ENCODE measurements at places on chromosomes 12 and 14. TPM values are rescaled to one million over a fixed set of nuclear protein-coding genes. Genes with fewer than 3 reads are reported as not detected.

DNA sequence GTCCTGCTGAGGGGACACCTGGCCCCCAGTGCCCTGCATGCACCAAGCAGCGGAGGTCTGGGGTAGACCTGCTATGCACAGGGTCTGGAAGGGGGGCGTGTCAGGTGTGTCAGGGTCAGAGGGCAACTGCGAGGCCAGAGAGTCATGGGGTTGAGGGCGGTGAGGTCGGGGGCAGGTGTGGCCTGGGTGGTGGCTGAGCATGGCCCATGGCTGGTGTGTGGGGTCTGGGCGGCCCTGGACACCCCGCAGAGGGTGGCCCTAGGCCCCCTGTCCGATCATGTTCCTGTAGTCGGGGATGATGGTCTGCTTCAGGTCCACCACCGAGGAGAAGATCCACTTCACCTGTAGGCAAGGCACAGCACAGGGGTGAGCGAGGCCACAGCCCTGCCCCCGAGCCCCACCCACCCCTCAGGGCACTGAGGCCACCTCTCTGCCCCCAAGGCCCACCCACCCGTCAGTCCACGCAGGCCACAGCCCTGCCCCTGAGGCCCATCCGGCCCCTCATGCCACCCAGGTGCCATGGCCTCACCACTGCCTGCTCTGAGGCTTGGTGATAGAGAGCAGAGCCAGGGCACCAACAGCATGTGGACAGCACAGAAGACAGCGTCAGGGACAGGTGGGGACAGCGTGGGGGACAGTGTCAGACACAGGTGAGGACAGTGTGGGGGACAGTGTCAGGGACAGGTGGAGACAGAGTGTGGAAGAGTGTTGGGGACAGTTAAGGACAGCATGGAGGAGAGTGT is 211.3 kb downstream of the TMEM121 start:
- H3K4me1 ChIP-seq: no peaks in the 10 kb centered on the region
- no peak for DNase-seq
- no peak overlapping the region for H3K27ac ChIP-seq

DNA sequence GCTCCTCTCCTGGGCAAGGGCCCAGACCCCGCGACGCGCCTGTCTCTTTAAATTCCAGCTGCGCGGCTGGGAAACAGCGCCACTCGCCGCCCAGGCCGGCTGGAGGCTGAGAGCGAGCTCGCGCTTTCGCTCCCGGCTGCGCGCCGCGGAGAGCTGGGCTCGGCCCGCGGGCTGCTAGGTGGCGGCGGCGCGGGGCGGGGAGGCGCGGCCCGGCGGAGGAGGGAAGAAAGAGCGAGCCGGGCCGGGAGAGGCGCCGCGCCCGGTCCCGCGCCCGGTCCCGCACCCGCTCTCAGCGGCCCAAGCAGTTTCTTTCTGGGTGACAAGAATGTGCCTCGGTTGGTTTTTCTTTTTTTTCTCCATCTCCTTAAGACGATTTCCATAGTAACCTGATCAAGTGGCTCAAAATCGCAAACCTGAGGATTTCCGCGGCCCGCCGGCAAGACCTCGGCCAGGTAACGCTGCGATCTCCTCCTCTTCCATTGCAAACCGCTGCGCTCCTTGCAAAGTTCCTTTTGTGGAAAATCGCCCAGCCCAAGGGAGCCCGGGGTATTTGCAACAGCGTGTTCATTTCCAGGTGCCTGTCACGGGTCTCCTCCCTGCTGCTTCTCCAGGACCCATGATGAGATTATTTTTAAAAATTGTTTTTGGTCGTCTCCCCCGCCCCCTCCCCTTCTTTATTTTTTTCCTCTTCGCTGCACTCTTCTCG is 259.5 kb upstream of the E2F7 start:
- H3K27ac ChIP-seq: no peak overlapping the region
- H3K27me3 ChIP-seq: peaks cover 9% of the 10 kb centered on the region
- H3K4me3 ChIP-seq: peak overlapping the region; percentile 79
- peaks cover 3% of the 10 kb centered on the region for H3K4me1 ChIP-seq
- H3K36me3 ChIP-seq: no peaks in the 10 kb centered on the region
- DNase-seq: peak; percentile 58

DNA sequence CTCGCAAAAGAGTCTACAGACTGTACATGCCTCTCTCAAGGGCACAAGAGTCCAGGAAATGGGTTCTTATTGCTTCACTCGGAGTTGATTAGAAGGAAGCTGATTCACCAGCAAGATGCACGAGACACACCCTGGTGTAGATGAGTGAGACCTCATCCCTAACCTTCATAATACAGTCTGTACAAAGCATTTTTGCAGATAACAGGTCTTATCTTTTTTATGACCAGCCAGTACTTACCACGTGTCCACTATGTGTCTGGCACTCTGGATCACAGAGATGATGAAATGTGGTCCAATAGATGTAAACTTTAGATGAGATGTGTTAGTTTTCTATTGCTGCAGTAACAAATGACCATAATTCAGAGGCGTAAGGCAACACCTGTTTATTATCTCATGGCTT is 53.4 kb upstream of the PWP1 start:
- no peaks in the 10 kb centered on the region for H3K4me1 ChIP-seq
- no peaks in the 10 kb centered on the region for H3K36me3 ChIP-seq
- no peak for DNase-seq
- H3K27ac ChIP-seq: no peak overlapping the region
- H3K4me3 ChIP-seq: no peak overlapping the region
- no peaks in the 10 kb centered on the region for H3K27me3 ChIP-seq

The C12orf50 gene
- total RNA-seq: not detected

GRCh38 chr12:75784591-75784990 is 247.0 kb downstream of the PHLDA1 start:
- peaks cover 15% of the 10 kb centered on the region for H3K4me1 ChIP-seq
- no peaks in the 10 kb centered on the region for H3K27me3 ChIP-seq
- no peak overlapping the region for H3K27ac ChIP-seq
- no peaks in the 10 kb centered on the region for H3K36me3 ChIP-seq
- no peak overlapping the region for H3K4me3 ChIP-seq
- DNase-seq: no peak

The ADGRD1 gene
- total RNA-seq: 3.9 TPM

- peak; percentile 87 for DNase-seq
- no peaks in the 10 kb centered on the region for H3K27me3 ChIP-seq
- H3K36me3 ChIP-seq: no peaks in the 10 kb centered on the region
- no peak overlapping the region for H3K4me3 ChIP-seq
Observed at GRCh38 chr12:91133871-91134270, 22.6 kb upstream of the LUM start.
